ENCODE measurements at places on chromosomes 2 and 18.

- DNase-seq: no peak
Measured at GRCh38 chr2:132383956-132384355, 32.6 kb upstream of the GPR39 start.

GRCh38 chr18:8208716-8209115, 400.5 kb upstream of the RAB12 start:
- DNase-seq: no peak

GRCh38 chr2:80028584-80028983, 276.0 kb downstream of the LRRTM1 start:
- no peak for DNase-seq

DNA sequence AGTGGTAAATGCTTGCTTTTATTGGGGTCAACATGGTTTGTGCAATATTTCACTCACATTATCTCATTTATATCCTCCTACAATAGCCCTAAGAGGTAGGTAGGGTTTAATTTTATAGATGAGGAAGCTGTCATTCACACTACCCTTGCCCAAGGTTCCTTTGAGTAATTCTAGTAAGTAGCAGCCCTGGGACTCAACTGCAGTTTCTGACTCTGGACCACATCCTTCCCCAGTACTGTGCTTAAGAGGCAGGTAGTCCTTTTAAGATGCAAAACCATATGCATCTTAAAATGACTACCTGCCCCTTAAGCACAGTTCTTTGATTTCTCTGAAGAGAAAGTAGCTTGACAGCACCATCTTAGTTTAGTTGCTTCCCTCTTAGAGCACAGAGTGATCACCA, 15.7 kb upstream of the NT5C1B start:
- DNase-seq: no peak

DNA sequence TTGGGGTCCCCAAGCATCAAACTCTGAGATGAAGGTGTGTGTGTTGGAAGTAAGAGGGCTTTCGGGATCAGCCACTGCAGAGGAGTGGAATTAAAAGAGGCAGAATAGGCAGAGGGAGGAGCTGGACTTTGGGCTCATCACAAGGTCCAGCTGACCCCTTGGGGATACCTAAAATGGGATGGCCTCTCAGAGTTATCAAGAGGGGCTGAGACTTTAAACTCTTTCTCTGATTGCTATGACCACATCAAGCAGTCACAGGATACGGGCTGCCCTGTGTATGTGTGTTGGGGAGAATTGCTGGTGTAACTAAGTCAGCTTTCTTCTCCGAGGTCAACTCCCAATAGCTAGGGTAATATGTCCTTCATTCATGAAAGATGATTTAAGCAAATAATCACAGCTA, 127.7 kb upstream of the SLC14A2 start:
- no peak for DNase-seq

DNA sequence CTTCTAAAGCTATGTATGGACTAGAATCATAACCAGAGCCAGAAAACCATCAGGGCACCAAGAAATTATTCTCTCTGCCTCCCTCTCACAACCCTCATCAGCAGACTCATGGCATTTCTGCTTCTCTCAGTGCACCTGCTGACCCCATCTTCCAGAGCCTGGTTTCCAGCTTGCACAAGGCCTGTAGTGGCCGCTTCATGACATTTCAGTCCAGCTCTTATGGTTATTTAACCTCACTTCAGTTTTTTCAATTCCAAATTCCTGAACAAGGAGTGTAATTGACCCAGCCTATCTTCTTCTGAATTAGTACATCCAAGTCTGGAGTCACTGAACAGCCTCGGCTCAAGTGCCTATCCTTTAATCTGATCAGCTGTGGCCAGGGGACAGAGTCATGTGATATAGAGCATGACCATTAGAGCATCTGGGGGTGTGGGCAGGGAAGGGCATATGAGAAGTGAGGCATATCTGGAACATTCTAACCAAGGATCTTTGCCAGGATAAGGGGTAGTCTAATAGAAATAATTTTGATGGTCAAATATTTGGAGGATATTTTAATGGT, 97.2 kb upstream of the TMEM17 start:
- no peak for DNase-seq

DNA sequence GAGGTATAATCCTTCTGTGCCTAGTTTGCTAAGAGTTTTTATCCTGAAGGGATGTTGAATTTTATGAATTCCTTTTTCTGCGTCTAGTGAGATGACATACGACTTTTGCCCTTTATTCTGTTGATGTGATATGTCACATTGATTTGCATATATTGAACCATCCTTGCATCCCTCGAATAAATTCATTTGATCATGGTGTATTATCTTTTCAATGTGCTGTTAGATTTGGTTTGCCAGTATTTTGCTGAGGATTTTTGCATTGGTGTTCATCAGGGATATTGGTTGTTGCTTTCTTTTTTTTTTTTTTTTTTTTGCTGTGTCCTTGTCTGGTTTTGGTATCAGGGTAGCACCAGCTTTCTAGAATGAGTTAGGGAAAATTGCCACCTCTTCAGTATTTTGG, 9.1 kb downstream of the GCC2 start:
- no peak for DNase-seq

- no peak for DNase-seq
Measured at GRCh38 chr2:196162586-196163175, 8.7 kb downstream of the STK17B start.

GRCh38 chr18:56709463-56709862, 58.3 kb downstream of the WDR7 start:
- no peak for DNase-seq

- DNase-seq: no peak
Measured at GRCh38 chr2:162226836-162227235, 16.4 kb downstream of the FAP start.

- no peak for DNase-seq
Measured at GRCh38 chr18:6778459-6779247, 49.1 kb downstream of the ARHGAP28 start.

GRCh38 chr2:30382995-30383394, 64.1 kb upstream of the LCLAT1 start:
- DNase-seq: no peak

DNA sequence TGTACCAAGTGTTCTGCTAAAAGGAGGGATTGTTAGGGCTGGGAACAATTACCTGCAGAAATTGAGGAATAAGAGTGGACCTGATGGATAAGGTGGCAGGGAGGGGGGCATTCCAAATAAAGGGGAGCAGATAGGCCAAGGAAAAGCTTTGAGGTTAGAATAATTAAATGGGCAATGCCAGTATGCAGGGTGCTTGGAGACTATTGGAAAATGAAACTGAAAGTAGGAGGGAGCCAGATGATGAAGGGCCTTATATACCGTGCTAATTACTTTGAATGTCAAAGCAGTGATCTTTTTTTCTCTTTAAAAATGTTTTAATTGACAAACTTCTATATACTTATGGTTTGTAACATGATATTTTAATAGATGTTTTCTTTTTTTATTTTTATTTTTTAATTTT, 42.9 kb downstream of the MMADHC start:
- no peak for DNase-seq

DNA sequence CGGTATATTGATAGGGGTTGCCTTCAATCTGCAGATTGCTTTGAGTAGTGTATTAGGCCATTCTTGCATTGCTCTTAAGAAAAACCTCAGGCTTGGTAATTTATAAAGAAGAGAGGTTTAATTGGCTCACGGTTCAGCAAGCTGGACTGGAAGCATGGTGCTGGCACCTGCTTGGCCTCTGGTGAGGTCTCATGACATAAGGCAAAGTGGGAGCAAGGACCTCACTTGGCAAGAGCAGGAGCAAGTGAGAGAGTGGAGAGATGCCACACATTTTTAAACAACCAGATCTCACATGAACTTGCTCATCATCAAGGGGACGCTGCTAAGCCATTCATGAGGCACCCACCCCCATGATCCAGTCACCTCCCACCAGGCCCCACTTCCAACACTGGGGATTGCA, 4.9 kb downstream of the MAP3K2 start:
- no peak for DNase-seq

GRCh38 chr2:100876231-100876860, 56.4 kb downstream of the NPAS2 start:
- DNase-seq: no peak

DNA sequence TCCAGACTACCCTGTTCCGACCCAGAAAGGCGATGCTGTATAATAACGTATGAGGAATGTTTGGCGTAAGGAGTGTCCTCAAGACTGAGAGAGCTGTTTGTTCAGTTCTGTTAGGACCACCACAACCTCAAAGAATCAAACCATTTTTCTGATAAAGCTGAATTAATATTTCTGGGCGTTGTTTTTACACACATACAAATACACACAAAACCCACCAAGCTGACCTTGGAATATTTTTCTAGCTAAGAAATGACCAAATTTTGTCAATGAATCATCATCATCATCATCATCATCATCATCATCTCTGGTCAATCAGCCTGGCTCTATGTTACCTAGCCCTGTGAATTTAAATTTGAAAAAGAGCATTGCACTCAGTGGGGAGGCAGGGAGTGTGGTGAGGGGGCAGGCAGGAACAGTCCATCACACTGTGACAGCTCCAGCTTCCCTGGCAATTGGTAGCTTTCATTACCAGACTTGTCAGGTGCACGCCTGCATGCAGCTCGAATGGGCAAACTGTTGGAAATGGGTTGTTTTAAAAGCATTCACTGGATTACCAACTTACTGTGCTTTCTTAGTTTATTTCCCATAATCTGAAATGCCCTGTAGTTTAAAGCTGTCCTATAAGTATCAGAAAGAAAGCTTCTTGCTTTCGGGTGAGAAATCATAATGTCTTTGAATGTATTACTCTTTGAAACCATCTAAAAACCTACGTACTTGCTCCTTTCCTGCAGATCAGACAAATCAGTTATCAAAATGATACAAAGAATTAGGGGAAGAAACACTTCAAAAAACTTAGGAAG, 6.9 kb upstream of the POU3F3 start:
- DNase-seq: no peak

GRCh38 chr2:30265052-30266015, 34.0 kb downstream of the LBH start:
- no peak for DNase-seq

DNA sequence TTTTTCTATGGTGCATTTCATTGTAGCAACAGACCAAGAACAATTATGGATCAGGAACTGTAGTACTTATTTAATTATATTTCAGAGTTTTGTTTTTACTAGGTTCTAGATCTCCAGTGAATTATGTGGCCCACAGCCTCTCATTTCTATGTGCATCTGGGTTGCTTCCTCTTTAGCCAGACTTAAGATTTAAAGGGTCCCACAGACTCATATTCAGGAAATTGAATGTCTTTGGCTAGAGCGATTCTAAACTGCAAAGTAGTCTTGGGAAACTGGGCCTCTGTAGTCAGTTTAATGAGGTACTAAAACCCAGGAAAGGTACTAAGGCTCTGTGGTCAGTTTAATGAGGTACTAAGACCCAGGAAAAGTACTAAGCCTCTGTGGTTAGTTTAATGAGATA, 94.4 kb downstream of the LYPD6B start:
- no peak for DNase-seq

- no peak for DNase-seq
Measured at GRCh38 chr2:86512034-86512433, 51.2 kb downstream of the CHMP3 start.

DNA sequence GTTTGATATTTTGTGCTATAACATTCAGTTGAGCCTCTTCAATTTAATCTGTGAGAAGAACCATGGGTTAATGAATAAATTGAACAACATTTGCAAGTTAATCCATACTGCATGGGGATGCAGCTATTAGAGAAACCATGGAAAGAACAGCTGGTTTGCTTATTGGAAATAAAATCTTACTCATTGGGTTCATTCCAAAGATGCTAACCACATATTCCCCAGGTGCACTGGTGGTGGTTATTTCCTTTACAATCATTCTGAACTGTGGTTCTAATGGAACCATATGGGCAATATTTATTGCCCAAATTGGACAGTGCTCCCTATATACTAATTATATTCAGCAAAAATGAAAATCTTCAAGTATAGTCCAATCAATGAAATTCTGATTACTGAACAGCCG, 1200.4 kb upstream of the CDH2 start:
- no peak for DNase-seq

DNA sequence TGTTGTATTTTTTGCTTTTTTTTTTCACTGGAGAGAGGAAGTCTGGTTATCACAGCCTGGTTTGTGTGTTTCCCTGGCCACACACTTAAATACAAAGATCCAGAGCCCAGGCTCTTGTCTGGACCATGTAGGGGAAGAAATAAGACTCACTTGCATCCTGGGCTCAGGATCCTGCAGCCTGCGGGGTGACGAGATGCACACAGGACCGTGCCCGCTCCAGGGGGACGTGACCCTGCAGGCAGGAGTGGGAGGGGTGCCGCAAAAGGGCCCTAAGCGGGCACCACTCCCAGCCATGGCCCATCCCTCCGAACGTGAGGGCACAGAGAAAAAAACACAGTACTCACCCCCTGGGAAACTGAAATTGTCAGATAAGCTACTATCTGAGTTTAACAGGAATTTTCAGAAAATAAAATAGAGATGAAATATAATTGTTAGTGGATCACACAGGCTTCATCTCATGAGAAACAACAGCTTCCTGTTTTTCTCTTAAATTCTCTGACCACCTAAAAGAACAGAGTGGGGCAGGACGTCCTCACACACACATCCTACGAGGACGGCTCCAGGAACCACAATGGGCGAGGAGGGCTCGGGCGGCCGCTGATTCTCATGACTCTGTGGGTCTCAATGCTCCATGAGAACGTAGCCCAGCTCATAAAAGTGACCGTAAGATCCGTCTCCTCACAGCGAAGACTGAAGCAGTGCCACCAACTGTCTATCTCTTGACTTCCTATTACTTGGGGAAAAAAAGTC, 142.6 kb upstream of the ALKAL2 start:
- DNase-seq: no peak

DNA sequence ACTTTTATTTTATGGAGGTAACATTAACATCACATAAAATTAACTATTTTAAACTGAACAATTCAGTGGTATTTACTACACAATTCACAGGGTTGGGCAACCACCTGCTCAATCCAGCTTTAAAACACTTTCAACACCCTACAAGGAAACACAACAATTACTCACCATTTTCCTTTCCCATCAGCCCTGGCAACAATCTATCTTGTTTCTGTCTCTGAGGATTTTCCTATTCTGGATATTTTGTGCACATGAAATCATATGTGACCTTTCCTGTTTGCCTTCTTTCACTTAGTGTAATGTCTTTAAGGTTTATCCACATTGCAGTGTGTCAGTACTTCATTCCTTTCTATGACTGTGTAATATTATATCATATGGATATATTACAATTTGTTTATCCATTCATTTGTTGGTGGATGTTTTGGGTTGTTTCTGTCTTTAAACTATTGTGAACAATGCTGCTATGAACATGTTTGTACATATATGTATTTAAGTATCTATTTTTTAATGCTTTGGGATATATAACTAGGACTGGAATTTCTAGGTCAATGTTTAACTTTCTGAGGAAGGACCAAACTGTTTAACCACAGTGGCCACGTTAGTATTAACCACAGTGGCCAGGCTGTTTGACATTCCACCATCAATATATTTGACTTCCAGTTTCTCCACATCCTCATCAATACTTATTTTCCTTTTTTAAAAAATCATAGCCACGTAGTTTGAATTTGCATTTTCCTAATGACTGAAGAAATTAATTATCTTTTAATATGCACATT, 72.4 kb upstream of the KIF5C start:
- no peak for DNase-seq

DNA sequence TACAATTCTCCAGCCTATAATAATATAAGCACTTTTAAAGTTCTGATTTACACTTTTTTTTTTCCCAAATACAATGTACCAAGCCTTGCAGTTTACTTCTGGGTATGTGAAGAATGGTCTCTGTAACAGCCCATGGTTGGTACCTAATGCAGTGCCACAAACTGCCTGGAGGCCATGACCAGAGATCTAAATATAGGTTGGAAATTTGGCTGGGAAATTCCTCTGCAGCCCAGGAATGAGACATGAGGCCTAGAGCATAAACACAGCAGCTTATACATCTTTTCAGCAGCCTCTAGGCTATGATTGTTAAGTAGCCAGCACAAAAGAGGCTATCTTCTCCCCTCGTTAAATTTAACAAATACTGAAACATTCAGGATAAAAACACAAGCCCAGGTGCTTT, 432.0 kb upstream of the FAM98A start:
- no peak for DNase-seq

Measured in stimulated activated CD8-positive, alpha-beta memory T cell treated with anti-CD3 and anti-CD28 coated beads, Interleukin-4, amount 100 ng/mL, for 1 hour (primary cell).